ENCODE measurements at places on chromosomes 1 and 21. TPM values are rescaled to one million over a fixed set of nuclear protein-coding genes. Genes with fewer than 3 reads are reported as not detected.

DNA sequence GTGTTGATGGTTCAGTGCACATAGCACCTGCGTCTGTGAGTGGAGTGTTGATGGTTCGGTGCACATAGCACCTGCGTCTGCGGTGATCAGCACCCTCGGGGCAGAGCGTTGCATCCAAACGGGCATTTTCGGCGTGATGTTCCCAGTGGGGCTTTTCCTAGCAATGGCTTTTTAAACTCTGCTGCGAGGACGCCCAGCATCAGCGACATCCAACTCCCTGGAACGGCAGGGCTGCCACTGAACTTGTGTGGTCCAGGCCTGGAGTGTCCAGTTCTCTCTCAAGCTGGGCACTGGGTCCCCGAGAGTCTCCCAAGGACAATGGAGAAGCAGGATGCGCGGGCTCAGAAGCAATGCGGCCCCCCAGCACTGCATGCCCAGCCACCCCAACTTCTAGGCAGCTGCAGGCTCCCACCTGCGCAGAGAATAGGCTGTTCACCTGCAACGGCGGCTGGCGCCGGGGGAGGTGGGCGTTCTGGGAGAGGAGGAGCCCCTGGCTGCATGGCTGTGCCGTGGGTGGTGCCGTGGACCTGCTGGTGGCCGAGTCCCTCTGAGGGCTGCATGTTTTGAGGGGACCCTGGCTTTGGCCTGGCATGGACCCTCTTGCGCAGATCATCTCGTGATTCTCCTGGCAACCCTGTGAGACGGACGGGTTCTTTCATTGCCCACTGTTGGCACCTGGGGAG, 10.1 kb upstream of the C1orf174 start:
- DNase-seq: peak; percentile 15

MTARC2 gene
- total RNA-seq: 3.0 TPM

- DNase-seq: no peak
Observed at GRCh38 chr1:46526013-46526690, 25.3 kb downstream of the KNCN start.

DNA sequence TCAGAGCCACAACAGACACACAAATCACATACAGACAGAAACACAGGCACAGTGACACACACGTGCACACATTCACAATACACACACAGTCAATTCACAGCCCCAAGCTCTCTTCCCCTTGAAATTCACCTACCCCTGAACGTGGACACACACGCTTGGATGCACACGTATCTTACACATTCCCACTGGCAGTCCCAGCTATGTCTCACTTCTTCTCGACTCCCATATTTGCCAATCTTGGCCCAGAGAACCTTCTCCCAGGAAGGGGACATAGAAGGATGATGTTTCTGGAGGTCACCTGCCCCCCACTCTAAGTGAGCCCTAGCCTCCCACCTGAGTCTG, 1.6 kb downstream of the CRYBG2 start:
- DNase-seq: no peak

DNA sequence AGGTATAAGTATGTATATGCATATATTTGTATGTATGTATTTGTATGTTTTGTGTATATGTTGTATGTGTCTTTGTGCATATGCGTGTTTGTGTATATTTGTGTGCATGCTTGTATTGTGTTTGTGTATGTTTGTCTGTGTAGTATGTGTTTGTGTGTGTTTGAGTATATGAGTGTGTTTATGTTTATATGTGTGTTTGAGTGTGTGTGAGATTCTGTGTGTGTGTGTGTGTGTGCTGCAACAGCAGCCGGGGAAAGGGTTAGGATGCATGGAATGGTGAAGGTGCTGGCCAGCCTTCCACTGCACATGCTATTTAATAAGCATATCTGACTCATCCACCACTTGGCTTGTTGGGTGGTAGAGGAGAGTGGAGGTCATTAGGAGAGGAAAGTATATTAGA, 46.6 kb upstream of the RAB4A start:
- DNase-seq: no peak

RPS27 gene
- 881 TPM for total RNA-seq

PCBP3 gene
- total RNA-seq: 72.7 TPM

DNA sequence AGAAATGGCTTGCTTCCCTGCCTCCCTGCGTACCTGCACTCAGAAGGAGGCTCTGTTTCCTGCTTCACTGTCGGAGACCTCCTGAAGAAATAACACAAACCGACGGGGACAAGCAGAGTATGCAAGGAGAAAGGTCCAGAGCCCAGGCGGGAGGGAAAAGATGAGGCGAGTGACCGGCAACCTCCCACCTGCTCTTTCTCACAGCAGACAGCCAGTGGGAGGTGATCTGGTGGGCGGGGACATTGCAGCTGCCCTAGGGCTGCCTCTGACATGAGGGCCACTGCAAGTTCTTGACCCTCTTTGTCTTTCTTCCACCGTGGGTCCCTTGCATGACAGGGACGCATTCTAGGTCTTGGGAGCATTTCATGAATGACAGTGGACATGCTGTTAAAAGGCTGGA, 368.2 kb downstream of the CAMTA1 start:
- no peak for DNase-seq

DNA sequence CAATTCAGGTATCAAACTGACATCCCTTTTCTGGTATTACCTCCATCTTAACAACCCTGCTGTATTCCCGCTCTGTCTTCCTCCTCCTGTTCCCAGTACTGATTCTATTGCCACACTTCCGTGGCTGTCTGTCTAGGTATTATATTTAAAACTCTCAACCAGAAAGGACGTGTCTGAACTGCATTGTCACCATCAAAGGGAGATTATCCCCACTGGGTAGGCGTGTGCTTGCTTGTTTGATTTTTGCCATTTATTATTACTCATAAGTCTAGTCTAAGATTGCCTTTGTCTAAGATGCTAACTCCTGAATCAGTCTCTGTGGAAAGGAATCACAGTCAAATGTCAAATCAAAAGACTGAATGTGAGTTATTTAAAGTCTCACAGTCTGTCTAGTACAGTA, 650.1 kb downstream of the KCNT2 start:
- no peak for DNase-seq

GRCh38 chr1:43975249-43975961, 645 bp downstream of the ATP6V0B start:
- DNase-seq: no peak

DNA sequence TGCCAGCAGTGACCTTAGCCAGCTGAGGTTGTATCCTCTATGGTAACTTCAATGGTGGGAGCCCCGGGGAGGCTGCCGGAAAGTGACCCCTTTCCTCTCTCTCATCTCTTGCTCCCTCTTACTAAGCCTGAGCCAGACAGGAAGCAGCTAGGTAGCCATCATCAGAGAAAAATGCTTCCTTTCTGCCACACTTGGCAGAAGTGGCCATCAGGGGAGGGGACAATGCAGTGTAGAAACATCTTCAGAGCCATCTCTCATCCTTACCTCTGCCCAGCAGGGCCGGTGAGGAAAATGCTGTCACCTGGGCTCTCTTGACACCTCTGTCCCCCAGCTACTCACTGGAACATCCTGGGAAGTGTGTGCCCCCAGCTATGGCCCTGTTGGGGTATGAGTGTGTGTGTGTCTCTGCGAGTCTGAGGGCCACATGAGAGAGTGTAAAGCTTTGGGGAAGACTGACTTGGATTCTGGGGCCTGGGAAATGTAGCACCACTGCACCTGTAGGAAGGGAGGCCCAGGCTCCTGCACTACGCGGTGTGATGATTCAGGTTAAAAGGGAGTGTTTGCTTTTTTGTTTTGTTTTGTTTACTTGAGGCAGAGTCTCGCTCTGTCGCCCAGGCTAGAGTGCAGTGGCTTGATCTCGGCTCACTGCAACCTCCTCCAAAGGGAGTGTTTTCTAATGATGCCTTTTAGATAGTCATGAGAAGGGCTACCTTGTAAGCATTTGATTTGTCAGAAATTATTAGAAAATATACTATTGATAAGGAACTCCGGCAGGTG, 48.7 kb upstream of the CNTN2 start:
- DNase-seq: no peak

DNA sequence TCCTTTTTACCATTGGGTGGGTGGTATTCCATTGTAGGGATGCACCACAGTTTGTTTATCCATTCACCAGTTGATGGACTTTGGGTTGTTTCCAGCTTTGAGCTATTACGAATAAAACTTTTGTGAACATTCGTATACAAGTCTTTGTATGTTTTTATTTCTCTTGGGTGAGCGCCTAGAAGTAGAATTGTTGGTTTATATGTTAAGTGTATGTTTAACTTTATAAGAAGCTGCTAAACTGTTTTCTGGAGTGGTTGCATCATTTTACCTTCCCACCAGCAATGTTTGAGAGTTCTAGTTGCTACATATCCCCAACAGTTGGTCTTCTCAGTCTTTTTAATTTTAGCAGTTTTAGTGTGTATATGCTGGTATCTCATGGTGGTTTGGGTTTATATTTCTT, 132.5 kb downstream of the PEX14 start:
- DNase-seq: no peak

- no peak for DNase-seq
Observed at GRCh38 chr1:58438468-58438867, 108.1 kb downstream of the OMA1 start.

NPPB gene
- not detected for total RNA-seq

DNA sequence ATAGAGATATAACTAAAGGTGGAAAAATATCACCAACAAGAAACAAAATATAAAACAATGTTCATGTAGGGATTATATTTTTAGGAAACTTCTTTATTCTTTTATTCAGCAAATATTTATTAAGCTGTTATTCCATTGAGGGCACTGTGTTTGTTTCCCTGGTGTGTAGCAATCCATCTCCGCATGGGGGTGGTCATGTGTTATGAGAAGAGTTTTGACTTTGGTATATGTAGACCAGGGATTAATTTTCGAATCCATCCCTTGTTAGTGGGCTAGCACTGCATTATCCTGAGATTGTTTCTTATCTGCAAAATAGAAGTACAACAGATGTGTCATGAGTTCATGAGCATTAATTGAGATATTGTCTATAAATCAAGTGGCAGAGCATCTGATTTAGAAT, 190.2 kb upstream of the LRRC7 start:
- no peak for DNase-seq

DNA sequence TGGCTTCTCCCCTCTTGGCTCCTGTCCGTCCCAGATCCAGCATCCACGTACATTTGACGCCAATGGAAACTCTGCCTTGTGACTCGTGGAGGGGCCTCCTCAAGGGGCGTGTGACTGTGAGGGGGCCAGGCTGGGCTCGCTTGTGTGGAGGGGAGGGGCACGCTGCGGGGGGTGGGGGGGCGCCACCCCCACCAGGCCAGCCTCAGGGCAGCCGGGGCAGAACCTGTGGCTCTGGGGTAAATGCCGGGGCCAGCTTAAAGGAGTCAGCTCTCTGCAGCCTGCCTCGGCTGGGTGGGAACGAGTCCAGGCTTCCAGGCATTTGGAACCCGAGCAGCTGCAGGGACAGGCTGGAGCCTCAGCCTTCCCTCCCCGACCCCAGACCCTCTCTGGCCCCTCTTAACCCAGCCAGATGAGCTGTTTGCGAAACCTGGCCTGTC, 94.1 kb downstream of the SIK1 start:
- DNase-seq: peak; percentile 23

DNA sequence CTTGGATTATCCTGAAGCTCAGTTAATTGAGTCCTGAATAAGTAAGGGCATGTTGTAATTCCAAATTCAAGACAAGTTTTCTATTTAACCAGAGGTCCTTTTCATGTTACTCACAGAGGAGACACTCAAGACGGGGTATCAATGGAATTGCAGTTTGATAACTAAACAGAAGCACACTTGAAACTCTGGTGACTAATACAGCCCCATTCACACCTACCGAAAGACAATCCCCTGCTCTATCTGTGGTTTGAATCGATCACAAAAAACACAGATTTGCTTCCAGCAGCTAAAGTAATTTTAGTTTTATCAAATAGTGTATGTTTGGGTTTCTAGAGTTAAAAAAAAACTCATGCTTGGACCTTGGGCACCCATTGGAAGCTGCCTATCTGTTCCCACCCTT, 60.4 kb downstream of the TEX35 start:
- DNase-seq: no peak

DEDD gene
- total RNA-seq: 34.6 TPM

DNA sequence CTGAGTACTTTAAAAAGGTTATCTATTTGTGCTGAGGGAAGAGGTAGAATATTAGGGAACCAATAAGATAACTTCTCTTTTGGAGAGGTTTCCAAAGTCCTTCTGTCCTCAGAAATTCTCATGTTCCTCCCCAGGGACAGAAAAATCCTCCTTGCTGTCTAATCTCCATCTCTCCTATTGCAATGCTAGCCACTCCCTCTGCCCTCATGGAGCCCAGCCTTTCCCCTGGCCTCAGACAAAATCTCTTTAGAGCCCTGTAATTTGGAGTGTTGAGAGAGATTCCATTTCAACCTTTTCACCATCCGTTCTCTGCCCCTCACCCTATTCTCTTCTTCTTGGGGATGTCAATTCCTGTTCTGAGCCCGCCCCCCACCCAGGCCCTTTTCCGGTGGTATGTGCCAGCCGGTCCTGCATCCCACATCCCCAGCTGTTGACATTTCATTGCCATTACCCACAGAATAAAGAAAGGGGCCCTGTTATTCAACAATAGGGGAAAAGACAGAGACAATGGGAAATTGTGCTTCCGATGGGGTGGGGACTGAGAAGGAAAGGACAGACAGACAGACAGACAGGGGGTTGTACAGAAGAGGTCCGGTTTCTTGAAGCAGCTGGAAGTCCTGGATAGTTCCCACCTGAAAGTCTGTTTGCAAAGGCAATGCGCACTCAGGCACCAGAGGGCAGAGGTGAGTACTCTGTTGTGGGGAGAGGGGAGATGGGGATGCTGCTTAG, at the start of gene HAPLN2:
Gene HAPLN2 (plus strand): TSS at position 563 of the 729 bp plus-strand sequence. CDS start 4,076 bp downstream, outside the sequence.
- peak; percentile 68 for DNase-seq

DNA sequence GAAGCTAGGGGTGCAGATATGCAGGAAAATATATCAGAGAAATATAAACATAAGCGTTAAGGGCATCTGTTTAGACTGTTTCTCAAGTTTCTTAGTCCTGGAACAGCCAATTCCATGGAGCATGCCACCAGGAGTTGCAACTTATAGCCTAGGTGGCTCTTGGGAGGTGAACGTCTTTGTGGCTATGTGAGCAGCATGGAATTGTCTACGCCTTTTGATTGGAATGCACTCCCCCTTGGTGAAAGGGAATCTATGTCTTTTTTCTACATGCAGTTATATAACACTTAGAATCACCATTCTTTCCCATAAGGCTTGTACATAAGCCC, 12.4 kb downstream of the RCSD1 start:
- DNase-seq: no peak

LINGO4 gene
- not detected for total RNA-seq

ICOSLG gene
- 0.37 TPM for total RNA-seq

SPRR2A gene
- total RNA-seq: not detected

KLHL17 gene
- total RNA-seq: 103 TPM

DNA sequence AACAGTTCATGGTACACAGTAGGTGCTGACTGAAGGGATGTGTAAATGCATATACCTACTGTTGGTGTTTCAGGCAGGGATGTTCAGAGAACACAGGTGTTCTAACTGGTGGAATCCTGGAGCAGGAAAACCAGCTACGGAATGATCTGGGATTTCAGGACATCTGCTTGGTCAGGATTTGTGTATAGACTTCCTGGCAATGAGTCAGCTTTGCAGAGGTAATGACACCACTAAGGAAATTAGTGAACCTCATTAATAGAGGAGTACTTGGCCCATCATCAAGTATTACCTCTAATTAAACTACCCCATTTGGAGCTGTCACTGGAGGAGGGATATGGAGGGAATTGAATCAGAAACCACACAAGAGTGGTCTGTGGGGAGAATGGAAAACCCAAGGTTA, 7.3 kb downstream of the MRPL37 start:
- no peak for DNase-seq

- DNase-seq: no peak
Observed at GRCh38 chr1:48198970-48199369, 23.5 kb upstream of the SLC5A9 start.

SERINC2 gene
- 36.4 TPM for total RNA-seq

OPRD1 gene
- 1.2 TPM for total RNA-seq
